ENCODE measurements at places on chromosomes 13 and 19.

- no peak for DNase-seq
These were observed 11.9 kb upstream of the NOTCH3 start for GRCh38 chr19:15212711-15213110.

GRCh38 chr19:23709347-23709746 lies 22.3 kb upstream of the ZNF675 start:
- no peak for DNase-seq

- DNase-seq: no peak
These were observed 247.8 kb downstream of the DNAJC15 start for GRCh38 chr13:43271152-43271551.

- no peak for DNase-seq
These were observed 3.2 kb upstream of the EDDM13 start for GRCh38 chr19:56269348-56269747.

All from stimulated activated CD4-positive, alpha-beta T cell treated with anti-CD3 and anti-CD28 coated beads, Interleukin-2, amount 100 ng/mL, for 24 hours (primary cell).